ENCODE measurements at places on chromosomes 13 and 19.

GRCh38 chr13:48492096-48492440 is 40.8 kb downstream of the RCBTB2 start:
- DNase-seq, result no peak

DNA sequence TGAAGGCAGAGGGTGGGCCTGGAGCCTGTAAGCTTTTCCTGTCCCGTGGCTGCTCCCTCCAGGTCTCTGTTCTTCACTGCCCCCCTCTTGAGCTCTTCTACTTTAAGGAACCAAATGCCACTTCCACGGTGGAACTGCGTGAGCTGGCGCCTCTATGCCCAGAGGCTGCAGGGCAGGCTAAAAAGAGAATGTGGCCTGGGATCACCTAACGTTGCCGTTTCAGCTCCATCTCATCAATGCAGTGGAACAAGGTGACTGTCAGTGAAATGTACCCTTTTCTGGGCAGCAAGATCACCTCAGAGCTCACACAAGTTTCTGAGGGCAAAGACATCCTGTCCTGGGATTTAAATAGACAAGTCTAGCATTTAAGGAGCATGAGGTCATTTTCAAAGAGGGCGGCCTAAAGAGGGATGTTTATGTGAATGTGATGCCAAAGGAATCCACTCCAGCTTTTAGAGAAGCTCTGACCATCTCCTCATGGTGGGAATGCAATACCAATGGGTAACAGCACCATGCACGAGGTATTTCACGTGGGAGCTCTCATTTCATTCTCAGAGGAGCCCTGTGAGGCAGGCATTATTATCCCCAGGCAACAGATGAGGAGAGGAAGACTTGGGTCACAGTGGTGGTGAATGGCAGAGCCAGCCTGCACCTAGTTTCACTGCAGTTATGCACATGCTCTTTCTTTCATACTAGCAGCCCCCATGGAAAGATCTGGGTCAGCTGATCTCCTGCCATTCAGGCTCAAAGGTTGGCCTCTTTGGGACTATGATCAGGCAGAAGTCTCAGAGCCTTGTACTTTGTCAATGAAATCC is 39.3 kb downstream of the RGCC start:
- DNase-seq, result no peak

DNA sequence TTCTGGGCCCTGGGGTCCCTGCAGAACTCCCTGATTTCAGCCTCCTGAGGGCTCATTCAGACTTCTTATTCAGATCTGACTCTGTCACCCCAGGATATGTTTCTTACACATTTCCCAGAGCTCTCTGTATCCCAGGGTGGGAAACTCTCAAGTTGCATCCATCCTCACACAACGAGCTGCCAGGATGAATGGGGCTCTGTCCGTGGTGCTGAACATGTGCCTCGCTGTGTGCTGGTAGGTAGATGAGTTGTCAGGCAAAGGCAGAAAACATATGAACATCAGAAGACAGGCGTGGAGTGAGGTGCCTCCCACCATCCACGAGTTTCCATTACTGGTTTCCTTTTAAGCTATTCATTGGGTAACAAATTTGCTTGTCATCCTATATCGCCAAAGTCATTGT is 11.4 kb upstream of the IGFL1 start:
- no peak for DNase-seq

GRCh38 chr13:90032841-90033493 is 1314.5 kb upstream of the MIR17HG start:
- DNase-seq, result no peak

DNA sequence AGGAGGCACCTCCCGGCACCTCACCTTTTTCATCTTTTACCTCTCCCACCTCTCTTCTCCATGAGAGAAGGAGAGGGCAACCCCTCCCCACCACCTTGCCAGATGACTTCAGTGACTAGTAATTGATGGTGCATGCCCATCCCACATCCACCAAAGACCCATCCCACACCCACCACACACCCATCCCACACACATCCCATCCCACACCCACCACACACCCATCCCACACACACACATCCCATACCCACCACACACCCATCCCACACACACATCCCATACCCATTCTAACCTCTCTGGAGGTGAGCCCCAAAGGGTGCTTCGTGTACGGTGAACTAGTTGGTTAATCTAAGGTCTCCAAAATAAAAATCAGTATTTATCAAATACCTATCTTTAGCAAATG is 44.7 kb downstream of the STK24 start:
- DNase-seq, result no peak

GRCh38 chr19:28224441-28224840 is 988.5 kb downstream of the UQCRFS1 start:
- DNase-seq, result no peak

- DNase-seq, result no peak
These were observed 76.6 kb upstream of the KLF12 start for GRCh38 chr13:74210693-74211393.

GRCh38 chr13:94667190-94667589 is 45.2 kb downstream of the SOX21 start:
- DNase-seq, result no peak

DNA sequence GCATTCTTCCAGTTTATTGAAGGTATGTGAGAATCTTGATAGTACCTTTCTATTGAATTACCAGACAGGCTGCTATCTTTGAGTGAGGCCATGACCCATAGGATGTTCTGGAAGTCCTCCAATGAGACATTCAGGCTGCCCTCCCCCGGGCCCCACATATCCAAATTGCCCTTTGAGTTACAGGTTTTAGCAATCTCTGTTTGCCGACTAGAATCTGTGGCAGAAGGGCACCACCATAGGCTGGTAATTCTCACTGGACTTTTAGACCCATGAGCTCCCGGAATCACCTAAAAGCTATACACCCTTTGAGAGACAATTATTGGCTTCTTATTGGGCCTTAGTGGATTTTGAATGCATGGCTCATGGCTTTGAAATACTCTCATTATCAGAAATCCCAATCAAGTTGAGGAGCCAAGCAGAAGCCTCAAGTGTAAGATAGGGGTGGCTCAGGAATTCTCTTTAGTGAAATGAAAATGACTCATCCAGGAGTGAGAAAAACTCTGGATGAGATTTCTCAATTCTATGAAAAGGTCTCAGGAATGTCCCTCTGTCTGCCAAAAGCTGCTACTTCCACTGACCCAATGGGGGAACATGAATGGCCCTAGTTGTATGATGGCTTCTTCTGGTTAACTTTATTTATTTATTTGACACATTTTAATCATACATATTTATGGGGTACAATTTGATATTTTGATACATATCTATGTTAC is 172.1 kb upstream of the CSNK1A1L start:
- no peak for DNase-seq

DNA sequence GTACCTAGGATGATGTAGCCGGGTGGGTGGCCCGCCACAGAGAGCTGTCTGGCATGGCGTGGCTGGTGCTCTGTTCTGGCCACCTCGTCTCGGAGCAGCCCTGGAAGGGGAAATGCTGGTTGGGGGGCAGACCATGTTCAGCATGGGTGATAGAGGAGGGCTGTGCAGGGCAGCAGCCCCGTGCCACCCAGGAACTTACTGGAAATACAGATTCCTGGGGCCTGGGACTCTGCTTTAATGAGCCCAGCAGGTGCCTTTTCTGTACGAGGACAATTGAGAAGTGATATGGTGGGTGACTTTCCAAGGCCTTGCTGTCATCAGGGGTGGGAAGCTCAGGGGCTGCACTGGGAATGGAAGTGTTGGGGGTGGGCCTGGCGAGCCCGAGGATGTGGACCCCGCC is 24.7 kb downstream of the SMARCA4 start:
- no peak for DNase-seq

- DNase-seq, result no peak
These were observed 2.4 kb downstream of the COX7A1 start for GRCh38 chr19:36149673-36150406.

- DNase-seq, result no peak
These were observed 9.0 kb upstream of the ACTN4 start for GRCh38 chr19:38638461-38638860.

GRCh38 chr19:16904599-16904998 is 15.8 kb downstream of the F2RL3 start:
- DNase-seq, result no peak

DNA sequence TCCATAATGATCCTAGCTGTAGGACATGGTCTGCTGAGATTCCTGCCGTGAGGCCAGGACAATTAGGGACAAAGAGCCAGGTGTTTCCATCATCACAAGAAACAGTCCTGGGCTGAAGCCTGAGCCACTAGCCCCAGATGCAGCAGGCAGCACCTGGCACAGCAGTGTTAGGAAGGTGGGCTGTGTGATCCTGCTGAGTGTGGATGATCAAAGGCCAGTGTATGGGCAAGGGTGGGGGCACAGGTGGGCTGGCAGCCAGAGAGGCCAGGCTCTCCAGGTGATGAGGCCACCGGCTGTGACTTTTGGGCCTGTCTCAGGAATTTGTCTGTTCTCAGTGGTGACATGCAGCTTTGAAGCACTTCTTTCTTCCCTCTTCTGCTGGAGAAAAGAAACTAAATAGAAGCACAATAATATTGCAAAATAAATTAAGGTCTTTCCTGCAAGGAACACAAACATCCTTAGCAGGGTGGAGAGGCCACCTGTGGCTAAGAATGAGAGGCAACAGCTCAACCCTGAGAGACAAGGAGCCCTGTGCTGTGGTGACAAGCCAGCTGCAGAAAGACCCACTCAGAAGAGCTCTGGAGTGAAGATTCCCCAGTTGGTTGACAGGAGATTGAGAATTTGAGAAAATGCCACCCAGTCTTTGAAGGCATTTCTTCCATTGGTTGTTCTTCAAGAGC is 127.6 kb downstream of the KATNAL1 start:
- DNase-seq, result no peak

DNA sequence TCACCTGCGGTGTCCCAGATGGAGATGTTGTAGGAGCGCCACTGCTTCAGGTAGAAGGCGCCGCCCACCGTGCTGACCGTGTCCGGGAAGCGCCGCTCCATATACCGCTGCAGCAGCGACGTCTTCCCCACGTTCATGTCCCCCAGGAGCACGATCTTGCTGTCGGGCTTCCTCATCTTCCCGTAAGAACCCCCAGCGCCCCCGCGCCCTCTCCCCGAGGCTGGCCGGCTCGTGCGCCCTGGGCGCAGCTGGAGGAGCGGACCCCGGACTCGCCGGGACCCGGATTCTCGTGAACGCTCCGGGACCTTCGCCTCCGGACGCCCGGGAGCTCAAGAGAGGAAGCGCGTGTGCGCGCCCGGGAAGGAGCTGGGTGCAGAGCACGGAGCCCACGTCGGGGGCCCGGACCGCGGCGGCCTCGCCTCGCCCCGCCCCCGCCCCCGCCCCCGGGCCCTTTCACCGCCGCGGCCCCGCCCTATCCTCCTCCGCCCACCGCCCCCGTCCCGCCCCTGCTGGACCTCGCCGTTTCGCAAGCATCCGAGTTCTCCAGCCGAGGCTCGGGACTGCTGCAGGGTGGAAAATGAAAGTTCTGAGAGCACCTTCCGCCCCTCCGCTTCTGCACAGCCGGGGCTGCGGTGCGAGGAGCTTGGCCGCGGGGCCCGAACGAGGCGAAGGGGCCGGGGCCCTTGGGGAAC is at the start of gene RAB20:
TSS of gene RAB20 (minus strand) at position 379 of the 692 bp plus-strand sequence. CDS start at position 176, 203 bp downstream.
- DNase-seq, result no peak

DNA sequence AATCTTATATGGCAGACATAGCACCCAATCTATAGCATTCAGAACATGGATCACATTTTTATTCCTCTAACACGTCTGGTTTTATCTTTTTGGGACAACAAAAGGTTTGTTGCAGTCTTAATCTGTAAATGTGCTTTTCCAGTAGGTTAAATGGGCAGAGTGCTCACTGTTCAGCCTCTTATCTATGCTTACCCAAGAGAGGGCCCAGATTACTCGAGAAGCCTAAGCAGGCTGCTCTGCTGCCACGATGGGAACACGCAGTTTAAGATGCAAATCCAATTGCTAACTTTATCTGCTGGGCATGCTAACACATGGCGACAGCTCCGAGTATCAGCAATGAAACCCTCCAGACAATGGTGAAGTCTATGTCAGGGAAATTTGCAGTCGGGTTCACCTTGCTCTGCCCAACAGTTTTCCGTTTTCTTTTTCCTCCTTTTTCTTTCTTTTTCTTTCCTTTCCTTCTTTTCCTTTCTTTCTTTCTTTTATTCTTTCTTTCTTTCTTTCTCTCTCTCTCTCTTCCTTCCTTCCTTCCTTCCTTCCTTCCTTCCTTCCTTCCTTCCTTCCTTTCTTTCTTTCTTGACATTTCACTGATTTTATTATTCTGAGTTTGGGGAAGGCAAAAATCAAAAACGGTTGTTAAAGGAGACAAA is 115.3 kb downstream of the RBM26 start:
- no peak for DNase-seq

GRCh38 chr13:29925457-29926097 is 75.2 kb upstream of the UBL3 start:
- DNase-seq, result peak; percentile 91

DNA sequence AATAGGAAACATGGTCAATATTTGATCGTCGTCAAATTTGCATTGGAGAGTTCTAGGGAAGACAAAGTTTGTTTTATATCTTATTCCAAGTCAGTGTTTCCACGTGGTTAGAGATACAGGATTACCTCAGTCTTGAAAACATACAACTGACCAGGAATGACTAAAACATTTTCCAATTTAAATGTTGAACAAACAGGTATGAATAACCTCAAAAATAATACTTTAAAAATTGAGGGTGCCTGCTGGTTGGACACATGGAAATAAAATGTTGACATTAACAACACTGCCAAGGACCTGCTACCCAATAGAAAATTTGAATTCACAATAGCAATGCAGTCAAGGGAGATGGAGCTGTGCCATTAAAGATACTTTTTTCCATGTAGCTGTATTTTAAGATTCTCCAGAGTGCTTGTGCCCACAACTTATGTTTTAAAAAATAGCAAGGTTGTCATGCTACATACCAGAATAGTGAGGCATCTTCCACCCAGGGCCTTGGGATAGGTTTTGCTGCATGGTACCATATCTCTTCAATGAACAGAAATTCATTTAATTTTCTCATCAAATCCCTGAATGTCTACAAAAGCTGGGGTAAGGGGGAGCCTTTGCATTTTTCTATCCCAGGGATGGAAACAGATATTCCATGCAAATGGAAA is 260.8 kb downstream of the EFNB2 start:
- DNase-seq, result no peak

DNA sequence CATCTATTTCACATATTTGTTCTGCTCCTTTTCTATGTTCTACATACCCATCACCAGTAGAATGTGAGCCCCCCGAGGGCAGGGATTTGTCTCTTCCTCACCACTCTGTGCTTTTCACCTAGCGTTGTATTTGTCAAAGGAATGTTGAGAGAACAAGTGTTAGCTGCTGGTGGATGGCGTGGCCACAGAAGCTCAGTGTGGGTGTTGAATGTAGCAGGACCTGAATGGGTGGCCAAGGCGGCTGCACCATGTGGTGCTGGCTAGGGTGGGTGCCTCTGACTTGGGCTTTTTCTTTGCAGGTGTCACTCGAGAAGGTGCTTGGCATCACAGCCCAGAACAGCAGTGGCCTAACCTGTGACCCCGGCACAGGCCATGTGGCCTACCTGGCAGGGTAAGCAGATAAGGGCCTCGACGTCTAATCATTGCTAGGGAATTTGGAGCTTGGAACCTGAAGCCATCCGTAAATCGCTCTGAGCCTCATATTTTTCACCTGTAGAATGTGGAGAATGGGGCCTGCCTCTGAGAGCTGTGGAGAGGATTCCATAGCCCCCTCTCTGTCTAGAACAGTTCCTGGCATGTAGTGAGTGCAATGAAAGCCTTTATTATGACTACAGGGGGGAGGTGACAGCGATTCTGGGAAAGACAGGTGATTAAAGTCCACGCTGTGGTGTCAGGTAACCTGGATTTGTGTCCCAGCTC is 3.9 kb downstream of the WDR62 start:
- DNase-seq, result no peak

- no peak for DNase-seq
These were observed 3.1 kb upstream of the BCL3 start for GRCh38 chr19:44745341-44745831.

Measured in retinal pigment epithelial cell (primary cell).